ENCODE measurements at places on chromosomes 3 and 15.

GRCh38 chr3:4001976-4002375 lies 202.7 kb downstream of the LRRN1 start:
- DNase-seq, result no peak

DNA sequence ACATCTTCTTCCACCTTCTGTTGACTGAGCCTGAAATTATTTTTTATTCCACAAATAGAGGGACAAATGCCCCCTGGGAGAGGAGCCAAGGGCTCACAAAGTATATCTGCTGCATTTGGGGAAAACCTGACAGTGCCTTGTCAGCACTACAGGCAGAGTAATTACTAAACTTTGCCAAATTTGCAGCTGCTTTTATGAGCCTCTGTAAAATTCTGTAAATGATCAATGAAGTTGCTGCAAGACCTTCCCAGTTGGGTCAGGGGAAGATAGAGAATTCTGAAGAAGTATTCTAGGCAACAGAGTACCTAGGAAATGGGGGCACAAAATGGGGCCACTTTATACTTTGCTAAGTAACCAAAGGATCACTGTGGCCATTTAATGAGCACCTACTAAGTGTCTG lies 10.5 kb downstream of the GHSR start:
- DNase-seq, result no peak

- DNase-seq, result no peak
Measured at GRCh38 chr15:78097667-78098066, 5.3 kb downstream of the SH2D7 start.

DNA sequence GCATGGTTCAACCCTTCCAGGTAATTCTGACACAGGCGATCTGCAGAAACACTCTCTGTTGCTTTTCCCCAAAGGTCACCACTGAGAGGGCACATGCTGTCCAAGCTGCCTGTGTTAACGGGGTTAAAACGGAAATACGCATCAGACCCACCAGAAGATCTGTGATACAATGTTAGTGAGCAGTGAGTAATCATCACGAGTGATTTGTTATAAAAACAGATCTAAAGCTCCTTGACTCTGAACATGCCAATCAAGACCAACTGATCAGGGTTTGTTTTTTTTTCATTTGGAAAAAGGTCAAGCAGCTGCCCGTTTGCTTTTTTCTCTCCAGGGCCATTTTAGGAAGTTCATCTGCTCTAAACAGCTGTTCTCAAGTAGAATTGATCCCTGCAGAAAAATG lies 43.2 kb downstream of the FGF12 start:
- DNase-seq, result no peak

Data from omental fat pad (tissue), 4 donors.